CD4-positive, alpha-beta T cell treated with Interleukin-4 for 4 hours (primary cell): ENCODE measurements at places on chromosomes 6 and 20.

DNA sequence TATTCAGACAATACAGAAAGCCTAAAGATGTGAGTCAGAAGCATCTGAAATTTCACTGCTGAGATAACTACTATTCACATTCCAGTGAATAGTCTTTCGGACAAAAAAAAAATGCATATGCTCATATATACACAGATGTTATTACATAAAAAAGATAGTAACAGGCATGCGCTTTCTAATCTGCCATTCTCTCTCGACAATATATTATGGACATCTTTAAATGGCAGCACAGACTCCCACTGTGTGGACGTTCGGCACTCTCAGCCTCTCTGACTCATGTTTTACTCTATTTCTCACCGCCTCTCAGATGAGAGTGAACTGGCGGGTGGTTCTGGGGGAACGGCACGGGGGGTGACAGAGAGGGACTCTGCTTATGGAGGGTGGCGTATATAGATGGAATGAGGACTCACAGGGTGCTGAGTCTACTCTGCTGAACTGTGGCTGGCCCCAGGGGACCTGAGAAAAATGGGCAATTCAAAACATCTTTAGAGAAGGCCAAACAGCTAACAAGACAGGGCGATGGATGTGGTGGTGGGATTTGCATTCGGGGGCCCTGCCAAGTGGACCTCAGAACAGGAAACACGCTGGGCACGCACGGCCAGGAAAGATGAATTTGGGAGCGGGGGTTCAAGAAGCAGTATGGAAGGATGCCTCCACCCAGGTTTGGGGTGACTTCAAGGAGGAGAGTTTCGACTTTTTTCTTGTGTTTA is 68.9 kb downstream of the MDGA1 start:
- DNase-seq = no peak

GRCh38 chr6:74213995-74214394 is 518.0 kb downstream of the CD109 start:
- no peak for DNase-seq

- DNase-seq = no peak
Observed at GRCh38 chr20:63057171-63058117, 50.7 kb upstream of the BHLHE23 start.

DNA sequence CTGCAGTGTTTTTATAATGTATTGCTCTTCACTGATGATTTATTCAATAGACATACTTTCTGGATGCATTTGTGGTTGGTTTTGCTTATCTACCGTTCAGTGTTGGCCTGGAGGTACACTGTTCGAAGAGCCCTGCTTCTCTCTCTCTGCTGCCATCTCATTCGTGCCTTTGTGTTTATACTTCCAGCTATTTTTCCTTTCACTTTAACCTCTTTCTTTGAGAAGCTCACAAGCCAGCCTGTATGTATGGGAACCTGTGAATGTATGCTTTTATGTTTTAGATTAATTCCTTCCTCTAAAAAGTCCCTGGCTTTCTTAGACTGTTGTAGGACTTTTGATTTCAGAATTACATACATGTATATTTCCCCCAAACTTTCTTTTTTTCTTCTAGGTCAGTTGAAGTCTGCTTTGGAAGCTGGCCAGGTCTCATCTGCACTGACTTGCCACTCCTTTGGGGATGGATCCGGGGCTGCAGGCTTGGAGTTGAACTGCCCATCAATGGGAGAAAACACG is 83.0 kb downstream of the SCAND1 start:
- no peak for DNase-seq

DNA sequence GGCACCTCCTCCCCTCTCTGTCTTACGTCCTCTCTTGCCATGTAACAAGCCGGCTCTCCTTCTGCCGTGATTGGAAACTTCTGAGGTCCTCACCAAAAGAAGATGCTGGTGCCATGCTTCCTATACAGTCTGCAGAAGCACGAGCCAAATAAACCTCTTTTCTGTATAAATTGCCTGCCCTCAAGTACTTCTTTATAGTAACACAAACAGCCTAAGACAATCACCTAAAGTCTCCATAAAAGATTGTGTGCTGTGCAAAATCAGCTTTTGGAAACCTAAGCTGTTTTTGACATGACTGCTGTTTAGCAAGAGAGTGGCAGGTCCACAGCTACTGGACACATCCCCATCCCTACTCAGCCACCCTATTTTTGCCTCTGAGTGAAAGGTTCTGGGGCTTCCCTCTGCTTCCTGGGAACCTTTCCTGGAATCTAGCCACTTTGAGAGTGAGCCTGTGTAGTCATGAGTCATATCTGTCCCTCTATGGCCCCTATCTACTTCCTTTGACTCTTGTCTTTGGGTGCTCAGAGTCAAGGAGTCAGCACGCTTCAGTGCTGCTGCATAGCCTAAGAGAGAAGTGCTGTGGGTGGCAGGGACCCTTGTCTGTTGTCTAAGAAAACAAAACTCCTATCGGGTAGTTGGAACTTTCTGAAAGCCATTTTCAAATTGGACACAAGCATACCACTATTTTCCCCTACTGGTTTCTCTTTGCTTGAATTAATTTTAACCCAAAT is 110.0 kb downstream of the PPP1R14C start:
- DNase-seq = no peak

DNA sequence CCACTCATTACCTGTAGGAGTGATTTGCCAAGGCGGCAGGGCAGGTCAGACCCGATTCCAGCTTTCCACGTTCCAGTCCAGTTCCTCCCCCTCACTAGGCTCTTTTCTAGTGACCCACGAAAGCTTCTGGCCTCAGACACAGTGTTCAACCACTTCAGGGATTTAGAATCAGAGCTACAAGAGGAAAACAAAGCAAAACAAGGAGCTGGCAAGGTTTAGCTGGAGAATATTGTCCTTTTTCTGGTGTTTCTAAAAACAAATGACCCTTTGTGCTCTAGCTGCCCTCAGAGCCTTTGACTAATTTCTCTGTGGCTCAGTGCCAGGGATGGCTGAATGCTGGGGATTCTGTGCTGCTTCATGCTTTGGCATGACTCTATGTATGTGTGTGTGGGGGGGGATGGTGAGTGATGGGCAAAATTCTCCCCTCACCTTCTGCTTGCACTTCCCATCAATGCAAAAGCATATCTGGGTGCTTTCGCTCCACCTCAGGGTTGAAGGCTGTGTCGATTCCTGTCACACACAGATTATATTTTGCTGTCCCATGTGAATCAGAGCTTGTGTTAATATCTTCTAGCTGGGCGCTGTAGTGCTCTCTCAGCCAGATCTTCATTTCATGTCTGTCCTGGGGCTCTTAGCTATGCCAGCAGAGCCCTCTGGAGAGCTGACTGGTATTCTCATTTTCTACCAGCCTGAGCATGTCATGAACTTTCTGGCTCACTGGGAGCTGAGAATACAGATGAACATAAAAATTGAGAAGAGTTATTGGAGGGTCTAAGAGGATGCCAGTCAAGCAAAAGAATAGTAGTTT is 19.3 kb upstream of the NEDD9 start:
- DNase-seq = no peak

DNA sequence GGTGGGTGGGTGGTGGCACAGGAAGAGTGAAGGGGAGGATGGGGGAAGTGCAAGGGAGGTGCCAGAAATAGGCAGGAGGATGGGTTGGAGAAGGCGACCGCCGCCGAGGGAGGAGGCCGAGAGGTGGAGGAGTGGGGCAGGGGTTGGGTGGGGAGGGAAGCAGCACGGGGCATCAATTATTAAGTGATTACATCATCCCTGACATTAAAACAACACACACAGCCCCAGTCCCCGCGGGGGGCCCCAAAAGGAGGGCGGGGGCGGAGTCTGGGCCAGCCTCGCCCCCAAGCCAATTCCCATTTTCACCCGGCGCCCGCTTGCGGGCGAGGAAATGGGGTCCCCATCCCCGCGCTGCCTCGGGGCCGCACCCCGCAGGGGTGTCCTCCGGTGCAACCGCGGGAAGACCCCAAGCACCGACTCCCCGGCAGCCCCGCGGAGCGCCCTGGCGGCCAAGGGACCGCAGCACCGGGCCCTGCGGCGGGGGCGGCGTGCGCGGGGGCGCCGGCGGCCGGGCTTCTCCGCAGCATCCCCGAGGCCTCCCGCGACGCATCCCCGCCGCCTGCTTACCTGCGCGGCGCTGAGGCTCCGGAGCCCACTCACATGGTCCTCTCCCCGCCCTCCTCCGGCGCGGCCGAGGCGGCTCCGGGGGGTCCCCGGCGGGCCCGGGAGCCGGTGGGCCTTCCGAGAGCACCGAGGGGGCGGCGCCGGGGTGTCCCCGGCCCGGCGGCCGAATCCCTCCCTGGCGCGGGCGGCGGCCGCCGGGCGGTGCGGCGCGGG is 663 bp downstream of the FYN start:
- peak; percentile 65 for DNase-seq

DNA sequence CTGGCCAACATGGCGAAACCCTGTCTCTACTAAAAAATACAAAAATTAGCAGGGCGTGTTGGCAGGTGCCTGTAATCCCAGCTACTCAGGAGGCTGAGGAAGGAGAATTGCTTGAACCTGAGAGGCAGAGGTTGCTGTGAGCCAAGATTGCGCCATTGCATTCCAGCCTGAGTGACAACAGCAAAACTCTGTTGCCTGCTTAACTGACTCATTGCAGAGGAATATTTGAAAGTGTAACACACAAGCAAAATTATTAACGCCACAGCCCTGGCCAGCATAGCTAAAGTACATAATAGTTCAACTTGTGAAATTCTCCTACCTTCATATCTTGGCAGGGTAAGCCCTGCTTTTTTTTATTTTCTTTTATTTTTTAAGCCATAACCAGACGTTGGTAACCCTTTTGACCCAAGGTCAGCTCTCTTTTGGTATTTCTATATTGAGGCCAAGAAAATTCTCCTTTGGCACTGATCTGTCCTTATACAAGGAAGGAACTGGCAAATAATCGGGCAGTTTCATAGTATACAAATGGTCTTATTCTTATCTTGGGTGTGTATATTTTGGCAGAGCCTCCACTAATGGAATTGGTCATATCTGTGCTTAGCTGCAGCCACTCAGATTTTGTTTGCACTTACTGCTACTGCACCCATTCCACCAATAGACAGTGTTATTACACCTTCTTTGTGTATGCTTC is 4.0 kb upstream of the ADGRF5 start:
- no peak for DNase-seq

DNA sequence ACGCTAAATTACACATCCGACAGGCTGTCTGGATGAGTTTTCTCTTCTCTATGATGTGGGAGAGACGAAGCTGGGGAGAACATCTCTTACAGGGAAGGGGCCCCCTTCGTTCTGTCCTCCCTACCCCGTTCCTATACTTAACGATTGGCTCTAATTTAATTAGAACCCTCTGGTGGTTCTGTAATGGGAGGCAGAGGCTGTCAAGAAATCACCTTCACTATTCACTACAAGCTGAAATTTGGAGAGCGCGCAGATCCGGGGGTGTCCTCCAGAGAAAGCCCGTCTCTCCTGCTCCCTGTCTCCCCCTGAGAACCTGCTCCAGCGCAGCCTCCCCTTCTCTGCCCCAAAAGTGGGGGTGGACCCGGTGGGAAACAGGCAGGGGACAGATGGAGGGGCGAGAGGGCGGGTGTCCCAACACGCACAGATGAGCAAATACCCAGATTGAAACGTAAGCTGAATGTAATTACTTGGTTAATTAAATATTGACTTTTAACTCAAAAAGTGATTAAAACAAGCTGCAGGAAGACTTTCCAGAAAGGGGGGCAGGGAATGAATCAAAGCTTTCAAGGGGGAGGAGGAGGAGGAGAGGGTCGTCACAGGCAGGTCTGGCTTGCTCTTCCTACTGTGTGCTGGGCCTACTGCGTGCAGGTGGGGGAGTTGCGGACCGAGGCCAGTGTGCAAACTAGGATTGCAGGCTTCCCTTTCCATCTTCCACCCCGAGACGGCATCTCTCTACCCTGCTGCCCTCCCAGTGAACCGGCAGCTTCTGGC is 1.3 kb downstream of the SULF2 start:
- DNase-seq = no peak

GRCh38 chr6:75285283-75285639 is 669 bp upstream of the TMEM30A start:
- DNase-seq = no peak

DNA sequence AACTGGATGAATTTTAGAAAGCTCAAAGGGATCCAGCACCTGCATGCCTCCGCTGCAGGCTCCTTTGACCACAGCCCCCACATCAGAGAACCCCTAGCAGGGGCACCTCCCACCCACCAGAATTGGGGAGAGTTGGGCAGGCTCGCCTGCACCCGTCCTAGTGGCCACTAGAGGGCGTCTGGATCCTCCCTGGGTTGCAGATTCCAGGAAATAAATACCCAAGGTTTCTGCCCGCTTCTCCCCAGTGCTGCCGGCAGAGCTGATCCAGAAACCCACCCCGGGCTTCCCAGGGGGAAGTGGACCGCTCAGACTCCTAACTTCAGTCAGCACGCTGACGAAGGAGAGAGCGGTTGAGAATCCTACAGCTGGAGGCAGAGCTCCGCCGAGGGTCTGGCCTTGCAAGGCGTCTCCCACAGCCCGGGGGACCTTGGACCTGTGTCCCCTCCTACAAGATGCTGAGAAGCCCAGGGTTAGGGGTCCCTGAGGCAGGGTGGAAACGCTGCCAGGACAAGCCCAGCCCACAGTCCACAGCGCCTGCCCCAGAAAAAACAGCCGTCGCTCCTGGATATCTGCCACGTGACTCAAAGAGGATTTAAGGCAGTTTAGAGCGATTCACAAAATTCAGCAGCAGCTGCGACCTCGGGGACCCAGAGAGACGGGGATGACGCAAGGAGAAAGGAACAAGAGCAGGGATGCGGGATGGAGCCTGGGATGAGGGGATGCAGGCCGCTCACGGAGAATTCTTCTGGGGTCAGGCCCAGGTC is 32.6 kb upstream of the PHACTR3 start:
- DNase-seq = peak; percentile 27

GRCh38 chr6:20919677-20920385 is 385.6 kb downstream of the CDKAL1 start:
- DNase-seq = no peak
